ENCODE measurements at places on chromosomes 6 and 20.
A peak's percentile ranks its signal among the peaks of the same experiment; 100 is the strongest.

GRCh38 chr20:32622585-32623468 is 37.7 kb upstream of the NOL4L start:
- no peak for DNase-seq

GRCh38 chr6:130831607-130832006 is 4.4 kb downstream of the SMLR1 start:
- no peak for DNase-seq

DNA sequence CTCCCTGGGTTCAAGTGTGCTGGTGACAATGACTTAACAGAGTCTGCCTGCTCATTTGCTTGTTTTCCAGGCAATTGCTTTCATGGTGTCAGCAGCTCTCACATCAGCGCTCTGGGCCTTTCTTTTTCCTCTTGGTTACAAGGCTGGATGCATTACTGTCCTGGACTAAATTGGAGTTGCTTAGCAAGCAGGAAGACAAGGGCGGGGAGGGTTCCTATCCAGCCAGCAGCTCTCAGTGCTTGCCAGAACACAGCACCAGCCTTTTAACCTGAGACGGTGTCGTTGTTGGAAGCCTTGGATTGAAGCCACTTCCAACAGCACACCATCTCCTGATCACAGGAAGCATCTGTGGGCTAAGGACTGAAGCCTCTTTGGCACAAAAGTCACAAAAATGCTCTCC is 606.9 kb downstream of the CDH26 start:
- no peak for DNase-seq

DNA sequence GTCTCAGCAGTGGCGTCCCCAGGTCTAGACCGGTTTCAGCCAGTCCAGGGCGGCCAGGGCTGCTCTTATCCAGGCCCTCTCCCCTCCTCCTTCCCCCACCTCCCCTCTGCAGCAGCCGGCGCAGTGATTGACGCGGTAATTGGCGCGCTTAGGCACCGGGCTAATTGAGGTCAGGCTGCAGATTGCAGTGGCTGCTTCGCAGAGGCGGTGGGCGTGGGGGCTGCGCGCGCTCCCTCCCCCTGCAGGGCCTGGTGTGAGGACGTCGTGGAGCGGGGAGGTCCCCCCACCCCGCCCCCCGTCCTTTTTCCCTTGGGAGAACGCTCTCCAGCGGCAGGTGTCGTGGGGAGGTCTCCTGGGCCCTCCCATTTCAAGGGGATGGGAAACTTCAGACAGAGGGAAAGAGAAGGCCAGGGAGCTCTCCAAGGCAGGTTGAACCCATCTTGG is 70.4 kb upstream of the BLCAP start:
- DNase-seq: no peak

DNA sequence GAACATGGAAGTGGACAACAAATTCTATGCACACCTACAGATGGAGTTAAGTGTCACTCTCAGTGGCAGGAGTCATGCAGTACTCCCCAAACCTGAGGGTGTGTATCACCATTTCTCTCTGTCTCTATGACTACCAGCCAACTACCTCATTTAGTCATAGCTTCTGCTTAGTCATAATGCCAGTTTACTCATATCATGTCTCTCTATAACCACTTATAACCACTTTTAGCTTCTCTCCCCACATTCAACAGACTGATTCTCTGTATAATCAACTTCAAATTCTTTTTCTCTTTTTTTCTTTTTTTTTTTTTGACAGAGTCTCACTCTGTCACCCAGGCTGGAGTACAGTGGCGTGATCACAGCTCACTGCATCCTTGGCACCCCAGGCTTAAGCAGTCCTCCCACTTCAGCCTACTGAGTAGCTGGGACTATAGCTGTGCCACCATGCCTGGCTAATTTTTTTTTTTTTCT is 13.8 kb upstream of the GTF3C6 start:
- peak; percentile 74 for DNase-seq

DNA sequence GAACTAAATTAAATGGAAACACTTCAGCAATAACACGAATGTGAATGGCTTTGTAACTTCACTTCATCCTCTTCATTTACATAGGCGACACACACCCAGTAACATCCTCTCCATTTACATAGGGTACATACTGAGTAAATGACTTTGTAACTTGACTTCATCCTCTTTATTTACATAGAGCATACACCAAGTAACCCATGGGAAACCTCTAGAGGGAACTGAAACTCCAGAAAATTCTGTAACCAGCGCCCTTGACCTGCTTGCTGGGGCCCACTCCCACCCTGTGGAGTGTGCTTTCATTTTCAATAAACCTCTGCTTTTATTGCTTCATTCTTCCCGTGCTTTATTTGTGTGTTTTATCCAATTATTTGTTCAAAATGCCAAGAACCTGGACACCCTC is 81.6 kb upstream of the OPRM1 start:
- no peak for DNase-seq

- DNase-seq: no peak
These were observed 37.5 kb upstream of the LCA5 start for GRCh38 chr6:79574630-79575225.

DNA sequence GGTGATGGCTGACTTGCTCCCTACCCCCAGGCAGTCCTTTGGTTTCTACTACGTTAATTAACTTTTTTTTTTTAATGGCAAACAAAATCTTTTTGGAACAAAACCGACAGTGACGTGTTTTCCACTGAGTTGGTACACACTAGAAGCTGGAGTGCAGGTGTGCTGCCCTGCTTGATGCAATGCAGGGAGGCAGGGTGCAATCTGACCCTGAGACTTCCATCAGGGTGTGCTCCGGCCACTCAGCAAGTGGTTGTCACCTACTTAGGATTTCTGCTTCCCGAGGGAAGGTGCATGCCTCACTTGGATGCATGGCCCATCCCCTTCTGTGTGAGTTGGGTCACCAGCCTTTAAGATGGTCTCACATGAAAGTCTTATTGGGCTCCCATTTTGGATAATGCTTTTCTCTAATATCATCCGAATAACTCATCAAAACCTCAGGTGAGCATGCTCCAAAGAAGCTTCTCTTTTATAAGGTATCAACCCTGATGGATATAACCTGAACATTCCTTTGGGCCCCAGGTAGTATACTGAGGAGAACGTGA is 14.0 kb downstream of the RREB1 start:
- no peak for DNase-seq

DNA sequence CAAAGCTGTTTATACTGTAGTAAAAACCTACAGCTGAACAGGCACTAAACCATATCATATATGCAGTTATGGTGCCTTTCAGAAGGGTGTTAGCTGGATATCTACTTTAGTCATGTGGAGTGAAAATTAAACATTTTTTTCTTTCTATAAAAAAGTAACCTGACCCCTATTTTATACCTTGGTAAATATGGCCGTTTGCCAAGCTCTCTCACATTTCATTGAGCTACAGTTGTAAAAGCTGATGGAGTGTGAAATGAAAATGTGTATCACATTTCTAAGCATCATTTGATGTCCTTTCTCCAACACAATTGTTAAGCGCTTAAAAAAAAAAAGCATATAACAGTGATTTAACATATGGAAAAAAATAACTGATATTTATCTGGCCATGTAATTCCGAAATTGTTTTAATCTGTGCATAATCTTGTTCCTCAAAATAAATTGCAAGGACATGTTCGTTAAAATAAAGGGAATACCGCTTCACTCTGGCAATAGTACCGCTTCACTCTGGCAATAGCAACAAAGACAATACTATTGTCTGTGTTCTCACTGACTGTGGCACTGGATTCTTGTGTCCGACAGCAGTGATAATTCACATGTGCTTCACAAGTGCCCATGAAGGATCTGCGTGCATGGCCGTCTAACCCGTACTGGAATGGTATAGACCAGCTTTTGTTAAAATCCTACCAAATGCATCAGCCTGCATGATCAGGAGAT is 391.8 kb upstream of the SOX4 start:
- no peak for DNase-seq

DNA sequence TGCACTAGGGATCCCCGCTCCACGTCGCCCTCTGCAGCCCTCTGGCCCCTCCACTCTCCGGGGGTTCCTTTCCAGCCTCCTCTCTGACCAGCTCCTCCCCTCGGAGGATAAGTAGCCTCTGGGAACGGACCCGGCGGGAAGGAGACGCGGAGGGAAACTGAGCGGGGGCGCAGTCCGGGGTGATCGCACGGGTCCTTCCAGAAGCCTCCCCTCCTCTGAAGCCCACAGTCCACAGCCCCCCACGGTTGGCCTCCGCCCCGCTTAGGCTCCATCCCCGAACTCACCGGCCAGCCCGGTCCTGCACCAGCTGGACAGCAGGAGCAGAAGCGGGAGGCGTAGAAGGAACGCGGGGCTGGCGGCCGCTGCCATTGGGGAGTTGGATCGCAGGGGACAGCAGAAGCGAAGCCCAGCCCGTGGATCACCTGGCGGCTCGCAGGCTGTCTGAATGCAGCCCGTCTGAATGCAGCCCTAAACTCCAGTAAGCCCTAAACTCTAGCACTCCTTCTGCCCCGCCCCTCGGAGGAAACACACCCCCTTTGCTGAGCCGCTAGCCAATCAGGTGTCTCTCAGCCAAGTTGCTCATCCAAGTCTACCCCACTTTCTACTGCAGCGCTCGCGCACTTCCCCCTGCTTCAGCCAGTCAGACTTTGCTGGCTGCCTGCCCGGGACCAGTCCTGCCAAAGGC is at the start of gene RAET1G:
RAET1G (minus strand) TSS at position 480 of the 685 bp plus-strand sequence; CDS start at position 369, 111 bp downstream.
- peak; percentile 61 for DNase-seq

DNA sequence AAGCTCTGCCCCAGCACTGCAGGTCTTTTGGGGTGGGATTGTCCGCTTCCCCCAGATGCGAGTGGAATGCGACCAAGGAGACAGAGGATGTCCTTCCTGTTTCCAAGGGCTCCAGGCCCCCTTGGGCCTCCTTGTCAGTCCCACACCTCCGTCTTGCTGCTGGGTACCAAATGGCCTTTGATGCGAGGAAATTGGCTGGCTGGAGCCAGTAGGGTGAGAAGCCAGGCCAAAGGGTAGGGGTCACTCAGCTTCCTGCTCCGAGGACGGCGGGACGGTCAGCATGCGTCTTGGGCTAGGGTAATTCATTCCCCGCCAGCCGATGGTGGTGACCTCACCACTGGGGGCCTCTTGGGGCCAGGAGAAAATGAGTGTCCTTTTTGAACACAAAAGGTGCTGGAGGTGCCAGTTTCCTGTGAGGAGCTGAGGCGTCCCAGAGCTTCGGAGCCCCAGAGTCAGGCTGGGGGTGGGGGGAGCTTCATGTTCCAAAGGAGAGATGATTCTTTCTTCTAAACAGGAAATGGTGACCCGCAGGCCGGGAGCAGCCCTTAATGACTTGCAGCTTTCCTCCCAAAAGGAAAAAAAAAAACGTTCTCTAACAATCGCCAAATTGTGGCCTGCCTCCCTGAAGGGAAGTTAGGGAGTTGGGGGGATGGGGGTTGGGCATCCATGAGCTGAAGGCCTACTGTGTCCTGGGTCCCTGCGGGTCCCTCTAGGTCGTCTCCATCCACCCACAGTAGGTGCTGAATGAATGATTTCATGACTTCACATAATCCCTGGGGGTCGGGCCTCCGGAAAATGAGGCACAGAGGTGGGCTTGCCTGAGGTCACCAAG is 6.7 kb downstream of the SNAI1 start:
- DNase-seq: peak; percentile 66

DNA sequence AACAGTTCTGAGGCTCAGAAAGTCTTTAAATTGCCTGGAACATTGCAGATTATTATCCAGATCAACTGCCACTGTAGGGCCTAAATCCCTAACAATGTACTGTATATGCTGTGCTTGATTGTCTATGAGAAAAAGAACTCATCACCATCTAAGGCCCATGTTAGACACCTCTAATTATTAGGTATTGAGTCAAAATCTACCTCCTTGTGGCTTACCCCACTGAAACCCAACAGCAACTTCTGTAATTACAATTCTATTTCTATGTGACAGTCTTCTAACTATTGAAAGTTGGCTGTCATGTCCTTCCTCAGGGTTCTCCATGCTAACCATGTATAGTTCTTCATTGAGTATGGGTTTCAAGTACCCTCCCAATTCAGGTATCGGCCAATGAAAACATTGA is 13.9 kb downstream of the MCM9 start:
- no peak for DNase-seq

DNA sequence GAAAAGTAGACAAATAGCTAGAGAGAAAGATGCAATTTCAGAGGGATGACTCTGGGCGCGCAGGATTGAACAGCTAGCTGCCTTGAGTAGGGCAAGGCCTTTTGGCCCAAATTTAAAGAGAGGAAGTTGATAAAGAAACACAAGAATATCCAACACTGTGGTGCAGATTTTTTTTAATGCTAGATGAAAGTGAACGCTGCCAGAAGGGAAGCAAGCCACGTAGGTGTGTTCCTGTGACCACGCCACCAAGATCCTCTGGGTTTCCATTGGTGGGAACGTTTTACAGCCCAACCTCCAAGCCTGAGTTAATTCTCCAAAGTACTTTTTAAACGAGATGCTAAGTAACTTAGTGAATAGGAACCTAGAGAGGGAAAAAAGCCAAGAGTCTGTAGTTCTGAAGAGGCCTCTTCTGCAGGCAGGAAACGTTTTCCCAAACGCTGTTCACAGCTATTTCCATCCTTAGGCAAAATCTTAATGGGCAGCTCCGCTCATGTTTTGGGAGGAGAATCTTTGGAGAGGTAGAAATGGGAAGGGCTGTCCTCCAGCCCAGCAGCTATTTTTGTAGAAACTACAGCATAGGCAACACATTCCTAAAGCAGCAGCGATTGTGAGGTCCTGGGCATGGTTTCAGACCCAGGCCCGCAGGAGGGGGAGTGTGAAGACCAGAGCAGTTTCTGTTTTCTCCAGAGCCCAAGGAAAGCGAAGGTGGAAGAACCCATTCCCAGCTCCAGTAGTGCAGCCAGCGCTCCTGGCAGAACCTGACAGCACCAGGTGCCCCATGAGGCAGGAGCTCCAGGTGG is 8.2 kb downstream of the LY86 start:
- DNase-seq: no peak

DNA sequence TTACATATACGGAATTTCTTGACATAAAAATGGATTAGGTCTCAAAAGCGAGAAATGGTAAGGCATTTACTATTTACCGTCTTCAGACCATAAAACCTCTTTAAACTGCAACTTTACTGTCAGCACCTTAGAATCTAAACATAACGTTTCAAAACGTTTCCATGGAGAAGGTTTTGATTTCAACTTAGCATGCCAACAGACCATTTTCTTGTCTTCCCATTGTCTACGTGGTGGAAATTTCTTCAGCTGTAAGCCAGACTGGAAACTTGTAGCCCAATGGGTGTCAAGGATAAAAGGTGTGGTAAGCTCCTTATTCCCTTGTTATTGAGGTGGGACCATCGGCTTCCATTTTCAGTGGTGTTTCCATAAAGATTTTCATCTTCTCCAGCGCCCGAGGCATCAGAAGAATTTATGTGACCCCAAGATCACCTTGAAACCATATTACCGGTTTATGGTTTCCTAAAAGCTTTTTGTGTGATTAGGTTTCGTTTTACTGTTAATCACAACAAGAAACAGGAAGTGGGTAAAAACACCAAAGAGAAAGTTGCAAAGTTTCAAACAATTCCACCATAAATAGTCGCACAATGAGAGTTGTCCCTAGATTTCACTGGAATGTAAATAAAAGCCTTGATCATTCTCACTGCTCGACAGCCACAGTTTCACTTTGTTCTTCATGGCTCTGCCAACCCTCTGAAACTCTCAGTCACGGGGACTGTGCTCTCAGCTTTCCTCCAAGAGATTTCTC is 63.0 kb upstream of the CD2AP start:
- peak; percentile 9 for DNase-seq

DNA sequence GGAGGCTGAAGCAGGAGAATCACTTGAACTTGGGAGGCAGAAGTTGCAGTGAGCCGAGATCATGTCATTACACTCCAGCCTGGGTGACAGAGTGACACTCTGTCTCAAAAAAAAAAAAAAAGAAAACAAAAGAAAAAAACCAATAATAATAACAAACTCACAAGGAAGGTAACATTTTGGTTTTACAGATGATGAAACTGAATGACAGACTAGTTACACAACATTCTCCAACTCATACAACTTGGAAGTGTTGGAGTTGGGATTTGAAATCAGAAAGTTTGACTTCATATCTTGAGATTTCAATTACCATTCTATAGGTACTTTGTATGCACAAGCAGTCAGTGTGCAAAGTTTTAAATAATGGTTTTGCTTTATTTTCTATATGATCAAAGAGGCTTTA is 10.2 kb downstream of the TPD52L1 start:
- no peak for DNase-seq

Data from BJ (cell line).